ENCODE measurements at places on chromosomes 13 and 19.
A peak's percentile ranks its signal among the peaks of the same experiment; 100 is the strongest.

- DNase-seq, result no peak
Observed at GRCh38 chr13:33775339-33776108, 42.4 kb upstream of the RFC3 start.

GRCh38 chr13:83905641-83906040, 23.4 kb upstream of the SLITRK1 start:
- DNase-seq, result no peak

DNA sequence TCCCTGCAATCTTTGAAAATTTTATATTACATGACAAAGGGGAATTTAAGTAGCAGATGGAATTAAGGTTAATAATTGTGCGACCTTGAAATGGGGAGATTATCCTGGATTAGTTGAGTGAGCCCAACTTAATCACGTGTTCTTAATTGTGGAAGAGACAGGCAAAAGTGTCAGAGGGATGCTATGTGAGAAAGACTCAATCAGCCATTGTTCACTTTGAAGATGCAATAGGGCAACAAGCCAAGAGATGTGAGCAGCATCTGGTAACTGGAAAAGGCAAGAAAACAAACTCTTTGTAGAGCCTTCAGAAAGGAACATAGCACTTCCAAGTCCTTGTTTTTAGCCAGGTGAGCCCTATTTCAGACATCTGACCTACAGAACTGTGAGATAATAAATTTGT, 247.7 kb downstream of the SLITRK1 start:
- DNase-seq, result no peak

DNA sequence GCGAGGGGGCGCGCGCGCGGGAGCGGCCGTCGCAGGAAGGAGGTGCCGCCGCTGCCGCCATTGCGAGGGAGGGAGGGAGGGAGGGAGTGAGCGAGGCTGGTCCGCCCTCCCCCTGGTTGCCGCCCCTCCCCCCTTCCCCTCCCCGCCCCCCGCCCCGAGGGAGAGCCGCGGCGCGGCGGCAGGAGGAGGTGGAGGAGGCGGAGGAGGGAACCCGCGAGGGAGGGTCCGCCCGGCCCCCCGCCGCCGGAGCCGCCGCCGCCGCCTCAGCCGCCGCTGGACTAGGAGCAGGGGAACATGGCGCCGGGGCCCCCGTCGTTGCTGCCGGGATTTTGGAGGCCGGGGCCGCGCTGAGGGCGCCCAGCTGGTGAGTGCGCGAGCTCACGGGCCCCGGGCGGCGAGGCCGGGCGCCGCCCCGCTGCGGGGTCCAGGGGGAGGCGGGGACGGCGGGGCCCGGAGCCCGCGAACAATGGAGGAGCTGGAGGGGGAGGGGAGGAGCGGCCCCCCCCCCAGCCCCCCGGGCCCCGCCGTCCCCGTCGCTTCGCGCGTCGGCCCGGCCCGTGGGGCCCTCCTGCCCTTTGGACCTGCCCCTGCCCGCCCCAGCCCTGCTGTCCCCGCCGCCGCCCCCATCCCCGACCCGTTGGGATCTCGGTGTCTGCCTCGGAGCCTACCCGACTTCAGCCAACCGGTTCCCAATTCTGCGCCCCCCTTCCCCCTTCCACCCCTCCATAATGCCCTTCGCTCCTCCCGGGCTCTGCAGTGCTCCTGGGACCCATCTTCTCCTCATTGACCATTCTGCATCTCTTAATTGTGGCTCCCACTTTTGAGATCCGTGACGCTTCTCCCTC, at the start of gene ARHGAP35:
Gene ARHGAP35, plus strand, starts transcription at position 152 of the 845 bp plus-strand sequence. CDS start 57,679 bp downstream, outside the sequence.
- peak; percentile 56 for DNase-seq

- DNase-seq, result no peak
Observed at GRCh38 chr13:40060296-40061007, 405.0 kb downstream of the COG6 start.

DNA sequence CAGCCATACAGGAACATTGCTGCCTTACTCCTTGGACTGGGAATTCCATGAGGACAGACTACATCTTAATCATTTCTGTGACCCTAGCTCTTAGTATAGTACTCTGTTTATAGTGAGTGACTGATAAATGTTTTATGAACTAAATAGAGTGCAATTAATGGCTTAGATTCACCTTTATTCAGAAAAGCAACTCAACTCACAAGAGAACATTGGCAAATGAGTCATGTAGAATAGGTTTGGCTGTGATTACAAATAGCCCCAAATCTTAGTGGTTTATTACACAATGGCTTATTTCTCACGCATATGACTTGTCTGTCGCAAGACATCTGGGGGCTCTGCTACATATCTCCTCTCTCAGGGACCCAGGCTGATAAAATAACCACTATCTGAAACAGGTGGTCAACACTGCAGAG, 121.6 kb upstream of the KL start:
- no peak for DNase-seq

GRCh38 chr13:98613591-98613990, 36.7 kb upstream of the STK24 start:
- no peak for DNase-seq

DNA sequence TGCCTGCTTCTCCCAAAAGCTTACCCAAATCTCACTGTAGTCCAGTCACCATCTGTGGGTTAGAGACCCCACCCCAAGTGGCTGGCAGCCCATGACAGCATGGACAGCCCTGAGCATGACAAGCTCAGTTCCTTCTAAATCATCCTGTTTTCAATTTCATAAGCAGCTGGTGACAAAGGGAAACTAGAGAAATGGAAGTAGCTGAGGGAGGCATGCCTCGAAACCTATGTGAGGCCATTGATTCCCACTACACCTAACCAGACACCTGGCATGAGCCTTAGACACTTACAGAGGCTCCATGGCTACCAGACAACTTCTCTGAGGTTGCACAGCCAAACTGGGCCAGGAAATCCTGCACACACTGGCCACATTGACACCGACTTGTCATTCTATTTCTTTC, 56.2 kb downstream of the ABCC4 start:
- DNase-seq, result no peak

- DNase-seq, result no peak
Observed at GRCh38 chr13:56110751-56111150, 1030.0 kb upstream of the PRR20A start.

GRCh38 chr13:68927387-68928026, 1180.1 kb upstream of the ATXN8OS start:
- no peak for DNase-seq

- DNase-seq, result no peak
Observed at GRCh38 chr13:105906746-105907145, 628.7 kb downstream of the EFNB2 start.

DNA sequence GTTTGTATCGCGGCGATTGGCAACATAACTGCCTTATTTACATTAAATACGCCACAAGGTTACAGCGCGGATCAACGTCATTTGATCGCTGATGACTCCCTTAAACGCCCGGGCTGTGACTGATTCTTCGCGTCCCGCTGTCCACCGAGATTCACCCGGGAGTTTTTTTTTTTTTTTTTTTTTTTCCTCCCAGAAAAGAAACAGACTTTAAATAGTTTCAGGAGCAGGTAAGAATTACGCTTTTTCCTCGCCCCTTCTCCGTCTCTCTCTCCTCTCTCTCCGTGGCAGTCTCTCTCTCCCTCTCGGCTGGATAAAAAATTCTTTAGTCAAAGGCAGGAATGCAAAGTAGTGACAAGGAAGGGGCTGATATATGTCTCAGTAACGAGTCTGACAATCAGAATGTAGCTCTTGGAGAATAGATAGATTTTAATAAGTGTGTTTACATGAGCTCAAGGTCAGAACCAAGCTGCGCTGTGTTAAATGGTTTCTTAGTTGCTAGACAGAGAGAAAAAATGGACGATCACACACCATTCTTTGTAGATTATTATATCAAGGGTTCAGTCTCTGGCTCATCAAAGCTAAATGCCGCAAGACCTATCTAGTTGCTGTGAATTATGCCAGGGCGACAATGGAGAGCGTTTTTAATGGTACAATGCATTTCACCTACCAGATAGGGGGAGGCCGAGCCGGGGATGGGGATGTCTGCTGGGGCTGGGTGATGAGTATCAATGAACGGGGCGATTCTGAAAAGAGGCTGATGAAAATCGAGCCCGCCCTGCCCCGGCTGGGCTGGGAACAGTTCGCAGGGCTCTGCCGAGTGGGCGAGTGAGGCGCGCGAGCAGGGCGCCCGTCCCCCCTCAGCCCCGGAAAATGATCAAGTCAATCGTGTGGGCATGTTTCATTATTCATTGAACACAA, 147.2 kb upstream of the ZNF536 start:
- no peak for DNase-seq

DNA sequence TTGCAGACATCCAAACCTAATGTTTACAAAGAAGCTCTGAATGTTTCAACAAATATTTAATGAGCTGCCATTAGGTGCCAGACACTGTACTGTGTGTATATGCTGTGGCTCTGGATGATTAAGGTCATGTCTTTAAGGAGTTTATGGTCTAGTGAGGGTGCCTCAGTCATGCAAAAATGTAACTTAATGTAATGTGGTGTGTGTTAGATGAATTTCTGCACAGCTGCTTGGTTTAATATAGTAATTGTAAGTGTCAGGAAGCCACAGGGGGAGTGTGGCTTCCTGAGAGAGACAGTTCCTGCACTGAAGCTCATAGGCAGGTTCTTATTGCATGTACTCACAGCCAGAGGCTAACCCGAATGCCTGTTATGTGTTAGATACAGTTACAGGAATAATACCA, 43.3 kb downstream of the SPATA13 start:
- no peak for DNase-seq

DNA sequence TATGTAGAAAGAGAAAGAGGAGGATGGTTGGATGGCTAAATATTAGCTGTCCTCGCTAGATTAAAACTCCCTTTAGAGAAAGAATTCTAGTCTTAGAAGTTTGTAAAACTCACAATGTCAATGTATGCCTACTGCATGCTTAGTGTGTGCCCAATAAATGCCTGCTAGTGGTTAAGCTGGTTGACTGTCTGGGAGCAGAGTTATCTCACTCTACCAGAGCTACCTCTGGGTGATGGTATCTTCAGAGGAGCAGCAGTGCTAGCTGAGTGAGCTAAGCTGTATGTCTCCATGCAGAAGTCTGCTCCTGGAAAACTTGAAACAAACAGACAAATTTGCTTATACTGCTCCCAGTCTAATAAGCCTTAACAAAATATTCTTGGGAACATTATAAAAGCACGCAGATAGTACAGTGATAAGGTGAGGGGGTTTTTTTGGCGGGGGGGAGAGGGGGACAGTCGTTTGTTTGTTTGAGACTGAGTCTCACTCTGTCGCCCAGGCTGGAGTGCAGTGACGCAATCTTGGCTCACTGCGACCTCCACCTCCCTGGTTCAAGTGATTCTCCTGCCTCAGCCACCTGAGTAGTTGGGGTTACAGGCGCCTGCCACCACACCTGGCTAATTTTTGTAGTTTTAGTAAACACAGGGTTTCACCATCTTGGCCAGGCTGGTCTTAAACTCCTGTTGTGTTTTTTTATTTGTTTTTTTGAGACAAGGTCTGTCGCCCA, 202.8 kb upstream of the TSC22D1 start:
- DNase-seq, result peak; percentile 78

DNA sequence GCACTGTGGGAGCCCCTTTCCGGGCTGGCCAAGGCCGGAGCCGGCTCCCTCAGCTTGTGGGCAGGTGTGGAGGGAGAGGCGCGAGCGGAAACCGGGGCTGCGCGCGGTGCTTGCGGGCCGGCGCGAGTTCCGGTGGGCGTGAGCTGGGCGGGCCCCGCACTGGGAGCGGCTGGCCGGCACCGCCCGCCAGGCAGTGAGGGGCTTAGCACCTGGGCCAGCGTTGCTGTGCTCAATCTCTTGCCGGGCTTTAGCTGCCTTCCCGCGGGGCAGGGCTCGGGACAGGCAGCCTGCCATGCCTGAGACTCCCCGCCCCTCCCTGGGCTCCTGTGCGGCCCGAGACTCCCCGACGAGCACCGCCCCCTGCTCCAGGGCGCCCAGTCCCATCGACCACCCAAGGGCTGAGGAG, 405.2 kb upstream of the PRR20A start:
- DNase-seq, result no peak

GRCh38 chr13:37198629-37199028, 93.2 kb upstream of the CSNK1A1L start:
- DNase-seq, result no peak

GRCh38 chr13:102724923-102725322, 30.1 kb upstream of the METTL21C start:
- DNase-seq, result peak; percentile 27

GRCh38 chr19:16078759-16079707, 2.7 kb downstream of the TPM4 start:
- DNase-seq, result peak; percentile 94

DNA sequence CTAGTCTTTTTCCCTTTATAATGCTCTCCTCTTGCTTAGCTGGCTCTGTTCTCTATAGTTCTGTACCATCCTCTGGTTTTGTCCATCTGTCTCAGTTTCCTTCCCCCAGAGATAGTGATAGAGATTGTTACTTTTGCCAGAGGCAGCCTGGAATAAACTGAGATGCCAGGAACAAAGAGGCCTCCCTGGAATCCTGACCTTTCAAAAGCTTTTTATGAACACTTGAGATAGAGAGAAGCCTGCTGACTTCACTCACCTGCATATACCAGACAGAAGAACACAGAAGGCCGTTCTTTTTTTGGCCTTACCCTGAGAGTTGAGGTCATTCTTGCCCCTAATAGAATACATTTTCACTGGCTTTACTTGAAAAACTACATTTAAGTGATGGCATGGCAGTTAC, 150.2 kb downstream of the LHFPL6 start:
- DNase-seq, result no peak

DNA sequence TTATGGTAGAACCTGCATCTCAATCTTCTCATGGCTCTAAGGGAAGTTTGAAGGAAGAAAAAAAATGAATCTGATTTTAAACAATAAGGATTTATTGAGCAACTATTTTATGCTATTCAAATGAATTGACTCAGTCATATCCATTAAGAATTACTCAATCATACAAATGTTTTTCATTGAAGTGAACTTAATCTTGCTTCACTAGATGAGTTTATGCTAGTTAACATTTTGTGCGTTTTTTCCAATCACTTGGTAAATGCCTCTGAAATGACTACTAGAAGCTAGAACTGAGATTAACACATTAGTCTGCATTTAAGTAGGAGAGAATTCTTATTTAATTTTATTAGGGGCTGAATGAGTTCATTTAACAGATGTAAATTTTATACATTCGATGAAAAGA, 25.2 kb downstream of the RXFP2 start:
- no peak for DNase-seq

DNA sequence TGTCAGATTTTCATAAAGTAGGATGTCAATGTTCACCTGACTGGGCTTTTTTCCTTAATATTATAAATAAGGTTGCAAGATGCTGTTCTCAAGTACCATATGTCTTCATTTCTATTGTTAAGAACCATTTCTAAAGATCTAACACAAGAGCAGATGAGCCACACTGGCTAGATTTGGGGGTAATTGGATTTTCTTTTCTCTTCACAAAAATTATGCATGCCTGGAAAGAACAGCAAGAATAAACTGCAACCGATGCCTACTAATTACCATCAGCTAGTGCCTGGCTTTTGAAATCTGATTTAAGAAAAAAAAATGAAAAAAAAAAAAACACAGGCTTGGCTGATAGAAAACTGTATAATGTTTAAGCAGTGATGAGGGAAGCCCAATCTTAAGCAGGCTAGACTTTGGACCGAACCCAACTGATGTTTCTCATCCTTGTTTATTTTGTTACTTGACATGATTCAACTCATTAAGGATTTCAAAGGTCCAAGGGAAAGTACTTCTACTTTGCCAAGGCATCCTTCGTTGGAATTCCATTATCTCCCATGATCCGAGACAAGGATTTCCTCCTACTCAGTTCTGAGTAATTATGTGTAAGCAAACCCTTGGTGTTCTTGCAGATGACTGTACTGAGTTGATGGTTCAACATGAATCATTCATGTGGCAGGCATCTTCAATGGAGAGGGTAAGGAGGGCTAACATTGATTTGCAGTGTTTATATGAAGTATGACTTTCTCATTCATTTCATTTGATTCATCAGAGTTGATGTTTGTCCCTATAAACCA, 300.5 kb downstream of the SPRY2 start:
- no peak for DNase-seq
